H9 (cell line): ENCODE measurements at places on chromosomes 5 and 9.
A peak's percentile ranks its signal among the peaks of the same experiment; 100 is the strongest.

- DNase-seq = no peak
Observed at GRCh38 chr9:111891910-111892499, 4.6 kb upstream of the UGCG start.

GRCh38 chr9:109453210-109453842 lies 44.8 kb downstream of the PTPN3 start:
- DNase-seq = no peak

- DNase-seq = peak; percentile 72
Observed at GRCh38 chr9:109182940-109183798, 16.1 kb upstream of the FRRS1L start.

- no peak for DNase-seq
Observed at GRCh38 chr5:4584982-4585381, 555.1 kb upstream of the ADAMTS16 start.

GRCh38 chr5:80034962-80035821 lies at the start of gene THBS4:
Gene THBS4, plus strand, starts transcription at chr5:80035348. Its CDS starts 190 bp downstream, at chr5:80035538.
- DNase-seq = peak; percentile 52

- DNase-seq = no peak
Observed at GRCh38 chr5:139092741-139093343, 105.3 kb downstream of the SIL1 start.

DNA sequence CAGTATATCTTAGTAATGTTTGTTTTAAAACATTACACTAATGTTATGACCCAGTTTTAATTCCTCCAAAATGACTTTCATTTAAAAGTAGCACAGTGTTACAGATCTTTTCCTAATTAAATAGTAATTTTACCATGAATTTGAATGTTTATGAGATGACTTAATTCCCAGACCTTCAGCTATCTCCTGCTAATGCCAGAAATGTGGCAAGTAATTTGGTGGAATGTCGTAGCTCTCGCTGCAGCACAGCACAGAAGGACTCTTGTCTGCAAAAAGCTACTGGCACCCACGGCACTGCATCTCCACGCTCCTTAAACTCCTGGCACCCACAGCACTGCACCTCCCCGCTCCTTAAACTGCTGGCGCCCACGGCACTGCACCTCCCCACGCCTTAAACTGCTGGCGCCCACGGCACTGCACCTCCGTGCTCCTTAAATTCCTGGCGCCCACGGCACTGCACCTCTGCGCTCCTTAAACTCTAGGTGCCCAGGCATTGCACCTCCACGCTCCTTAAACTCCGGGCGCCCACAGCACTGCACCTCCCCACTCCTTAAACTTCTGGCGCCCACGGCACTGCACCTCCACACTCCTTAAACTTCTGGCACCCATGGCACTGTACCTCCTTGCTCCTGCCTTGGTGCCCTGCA lies 163.1 kb downstream of the CDK5RAP2 start:
- DNase-seq = no peak

DNA sequence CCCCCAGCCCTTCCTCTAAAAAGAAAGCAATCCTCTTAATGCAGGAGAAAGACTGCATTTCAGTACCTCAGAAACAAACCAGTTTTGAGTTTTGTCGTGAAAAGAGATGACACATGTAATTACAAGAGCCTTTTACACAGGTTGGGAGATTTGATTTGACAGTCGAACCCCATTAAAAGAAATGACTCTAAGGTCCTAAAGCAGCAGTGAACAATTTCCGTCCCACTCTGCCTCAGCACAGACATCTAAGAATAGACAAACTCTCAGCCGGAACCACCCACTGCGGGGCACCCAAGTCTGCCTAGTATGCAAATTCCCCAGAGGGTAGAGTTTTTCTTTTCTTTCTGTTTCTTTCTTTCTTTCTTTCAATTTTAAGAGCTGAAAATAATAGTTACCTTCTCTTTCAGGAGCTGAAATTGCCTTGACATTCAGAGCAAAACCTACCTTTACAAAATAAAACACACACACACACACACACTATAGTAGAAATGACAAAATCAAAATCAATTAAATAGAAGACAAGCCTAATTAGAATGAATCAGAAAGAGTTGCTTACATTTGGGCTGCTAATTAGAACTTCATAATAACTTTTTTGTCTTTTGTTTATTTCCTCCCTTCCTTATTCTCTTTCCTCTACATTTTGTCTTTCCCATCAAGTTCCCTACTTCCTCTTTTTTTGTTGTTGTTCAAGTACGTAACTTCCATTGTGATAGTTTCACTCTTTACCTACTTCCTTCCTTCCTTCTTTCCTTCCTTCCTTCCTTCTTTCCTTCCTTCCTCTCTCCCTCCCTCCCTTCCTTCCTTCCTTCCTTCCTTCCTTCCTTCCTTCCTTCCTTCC lies 65.1 kb downstream of the BASP1 start:
- DNase-seq = peak; percentile 30

DNA sequence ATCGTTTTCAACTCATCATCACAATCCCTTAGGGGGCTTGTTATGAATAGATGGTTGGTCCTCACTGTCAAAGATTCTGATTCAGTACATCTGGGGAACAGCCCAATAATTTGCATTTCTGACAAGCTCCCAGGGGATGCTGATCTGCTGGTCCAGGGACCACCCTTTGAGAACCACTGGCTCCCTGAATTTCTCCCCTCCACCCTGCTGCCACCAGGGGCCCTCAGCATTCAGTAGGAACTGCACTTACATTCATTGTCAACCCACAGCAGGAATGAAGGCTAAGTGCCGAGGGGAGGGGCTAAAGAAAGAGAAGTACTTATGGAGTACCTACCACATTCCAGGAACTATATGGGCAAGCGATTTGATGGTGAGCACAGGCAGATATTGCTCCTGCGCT lies 85.9 kb downstream of the BOD1 start:
- peak; percentile 74 for DNase-seq

GRCh38 chr5:68251804-68252522 lies 36.4 kb downstream of the PIK3R1 start:
- no peak for DNase-seq

- no peak for DNase-seq
Observed at GRCh38 chr9:36154331-36154952, 14.7 kb upstream of the CCIN start.

GRCh38 chr9:33817327-33818166 lies 587 bp downstream of the UBE2R2 start:
- peak; percentile 80 for DNase-seq

DNA sequence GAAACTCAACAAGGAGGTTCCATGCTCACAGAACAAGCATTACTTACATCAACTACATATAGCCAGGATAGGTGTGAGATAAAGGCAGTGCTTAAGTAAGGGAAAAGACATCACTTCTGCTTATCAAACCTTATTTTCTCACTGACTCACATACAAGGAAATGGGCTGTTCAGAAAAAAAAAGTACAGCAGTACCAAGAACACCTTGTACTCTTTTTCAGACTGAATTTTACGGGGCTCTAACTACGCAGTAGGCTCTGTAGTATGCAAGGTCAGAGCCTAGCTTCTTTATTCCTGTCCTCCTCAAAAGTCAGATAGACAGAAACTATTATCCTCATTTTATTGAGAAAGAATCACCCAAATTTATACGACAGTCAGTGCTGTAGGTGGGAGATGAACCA lies 5.8 kb downstream of the PSMB7 start:
- DNase-seq = no peak

DNA sequence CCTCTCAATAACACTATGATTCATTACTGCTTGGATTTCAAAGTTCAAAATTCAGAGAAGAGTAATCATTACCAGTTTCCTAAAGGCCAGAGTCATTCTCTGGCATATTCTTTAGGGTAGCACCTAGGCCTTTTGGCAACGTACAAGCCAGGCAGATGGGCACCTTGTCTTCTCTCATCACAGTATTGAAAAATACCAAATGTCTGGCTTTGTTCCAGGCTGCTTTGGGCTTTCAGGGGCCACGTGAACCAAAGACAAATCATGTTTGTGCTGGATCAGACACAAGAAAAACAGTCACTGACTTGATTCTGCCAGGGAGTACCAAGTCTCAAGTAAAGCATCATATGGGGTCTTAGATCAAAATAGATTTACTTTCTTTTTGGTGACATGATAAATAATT lies 15.5 kb downstream of the MEGF9 start:
- no peak for DNase-seq

- no peak for DNase-seq
Observed at GRCh38 chr9:114898741-114899140, 31.6 kb downstream of the TNFSF8 start.

- no peak for DNase-seq
Observed at GRCh38 chr5:56327809-56328208, 94.7 kb upstream of the ANKRD55 start.

- DNase-seq = no peak
Observed at GRCh38 chr5:157816682-157817386, 42.1 kb downstream of the CLINT1 start.

- no peak for DNase-seq
Observed at GRCh38 chr9:19424176-19424779, 15.5 kb downstream of the ACER2 start.

GRCh38 chr5:96577909-96578308 lies 84.3 kb upstream of the CAST start:
- no peak for DNase-seq

DNA sequence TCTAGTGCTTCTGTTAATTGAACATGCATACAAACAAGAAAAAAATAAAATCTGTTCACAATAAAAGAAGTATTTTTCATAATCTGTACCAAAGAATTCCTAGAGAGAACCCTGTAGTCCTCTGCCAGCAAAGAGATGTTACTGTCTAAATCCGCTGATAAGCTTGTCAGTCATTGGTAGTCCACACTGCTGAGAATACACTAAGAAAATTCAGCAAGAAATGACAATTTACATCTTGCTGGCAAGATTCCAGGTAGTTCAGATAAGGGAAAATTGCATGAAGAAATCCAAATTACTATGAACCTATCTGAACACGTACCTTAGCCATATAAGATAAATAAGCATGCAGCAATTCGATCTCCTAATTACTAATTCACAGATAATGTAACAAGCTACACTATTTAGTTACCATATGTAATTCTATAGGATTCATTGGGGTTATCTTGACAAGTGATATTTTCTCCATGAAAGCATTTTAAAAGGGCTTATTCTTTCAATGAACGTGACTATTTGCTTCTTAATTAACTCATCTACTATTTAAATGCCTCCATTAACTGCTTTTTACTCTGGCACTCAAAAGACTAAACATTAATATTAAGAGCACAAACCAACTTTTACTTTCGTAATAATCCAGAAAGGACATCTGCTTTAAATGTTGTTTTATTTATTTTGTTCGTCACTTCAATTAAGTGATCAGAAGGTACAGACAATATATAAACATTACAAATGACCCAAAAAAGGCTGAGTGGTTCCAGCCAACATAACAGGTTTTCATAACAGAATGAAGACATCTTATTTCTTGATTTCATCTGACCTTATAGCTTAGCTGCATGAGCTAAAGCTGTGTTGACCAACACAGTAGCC lies 9.7 kb downstream of the MPDZ start:
- DNase-seq = no peak

- DNase-seq = no peak
Observed at GRCh38 chr9:27856748-27857147, 283.5 kb upstream of the C9orf72 start.

- no peak for DNase-seq
Observed at GRCh38 chr5:175253597-175253996, 190.4 kb downstream of the DRD1 start.

GRCh38 chr9:131567910-131568309 lies 22.6 kb downstream of the PRRT1B start:
- no peak for DNase-seq

- no peak for DNase-seq
Observed at GRCh38 chr5:143314099-143314498, 89.4 kb downstream of the NR3C1 start.

GRCh38 chr5:119341452-119342349 lies 14.1 kb upstream of the TNFAIP8 start:
- no peak for DNase-seq

DNA sequence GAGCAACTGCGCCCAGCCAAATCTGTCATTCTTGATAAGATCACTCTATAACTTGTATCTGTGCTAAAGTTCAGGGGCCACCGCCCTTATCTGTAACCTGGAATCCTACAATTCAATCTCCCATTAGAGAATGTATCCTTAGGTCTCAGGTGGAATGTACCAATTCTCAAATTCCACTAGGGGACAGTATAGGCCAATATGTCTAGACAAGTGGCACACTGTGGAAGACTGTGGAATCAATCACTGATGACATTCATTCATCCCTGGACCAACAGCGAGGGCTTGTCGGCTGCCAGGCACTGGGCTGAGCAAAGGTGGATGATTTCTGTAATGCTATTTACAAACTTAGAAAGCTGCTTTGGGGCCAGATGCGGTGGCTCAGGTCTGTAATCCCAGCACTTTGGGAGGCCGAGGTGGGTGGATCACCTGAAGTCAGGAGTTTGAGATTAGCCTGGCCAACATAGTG lies 28.7 kb upstream of the MEGF9 start:
- no peak for DNase-seq

- no peak for DNase-seq
Observed at GRCh38 chr5:73900566-73900965, 274.6 kb downstream of the ARHGEF28 start.

- DNase-seq = no peak
Observed at GRCh38 chr5:142181096-142181495, 72.5 kb downstream of the NDFIP1 start.

GRCh38 chr5:51890435-51891116 lies 507.3 kb downstream of the ISL1 start:
- no peak for DNase-seq

DNA sequence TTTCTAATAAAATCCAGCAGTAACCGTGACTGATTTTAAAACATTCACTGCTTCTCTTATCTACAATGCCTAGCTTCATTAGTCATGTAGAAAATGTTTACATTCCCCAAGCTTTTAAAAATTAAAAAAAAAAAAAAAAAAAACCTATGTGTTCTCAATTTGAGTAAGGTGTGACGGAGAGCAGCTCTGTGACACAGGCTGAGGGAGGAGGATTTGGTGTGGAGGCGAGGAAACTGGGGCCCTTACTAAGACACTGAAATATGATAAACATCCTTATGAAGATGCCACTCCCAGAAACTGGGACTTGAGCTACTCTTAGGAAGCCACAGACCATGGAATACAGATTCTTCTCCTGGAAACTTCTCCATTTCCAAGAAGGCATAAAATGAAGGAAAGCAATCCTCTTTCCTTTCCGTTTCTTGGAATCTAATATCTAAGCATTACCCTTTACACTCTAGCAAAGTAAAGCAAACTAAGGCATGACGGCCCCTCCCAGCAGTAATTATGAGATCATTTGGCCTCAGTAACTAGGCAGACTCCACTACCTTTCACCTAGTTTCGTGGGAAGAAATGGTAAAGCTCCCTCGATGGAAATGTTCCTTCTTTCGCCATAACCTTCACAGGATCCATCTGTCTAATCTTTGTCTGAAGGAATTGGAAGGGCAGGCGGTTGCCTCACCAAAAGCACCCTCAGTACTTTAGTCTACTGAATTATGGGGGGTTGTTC lies 23.5 kb downstream of the GRAMD2B start:
- no peak for DNase-seq

GRCh38 chr5:87029951-87030350 lies 237.7 kb upstream of the RASA1 start:
- no peak for DNase-seq

- DNase-seq = no peak
Observed at GRCh38 chr5:98163796-98164493, 609.5 kb upstream of the RGMB start.
